ENCODE measurements at places on chromosomes 2 and 18.

DNA sequence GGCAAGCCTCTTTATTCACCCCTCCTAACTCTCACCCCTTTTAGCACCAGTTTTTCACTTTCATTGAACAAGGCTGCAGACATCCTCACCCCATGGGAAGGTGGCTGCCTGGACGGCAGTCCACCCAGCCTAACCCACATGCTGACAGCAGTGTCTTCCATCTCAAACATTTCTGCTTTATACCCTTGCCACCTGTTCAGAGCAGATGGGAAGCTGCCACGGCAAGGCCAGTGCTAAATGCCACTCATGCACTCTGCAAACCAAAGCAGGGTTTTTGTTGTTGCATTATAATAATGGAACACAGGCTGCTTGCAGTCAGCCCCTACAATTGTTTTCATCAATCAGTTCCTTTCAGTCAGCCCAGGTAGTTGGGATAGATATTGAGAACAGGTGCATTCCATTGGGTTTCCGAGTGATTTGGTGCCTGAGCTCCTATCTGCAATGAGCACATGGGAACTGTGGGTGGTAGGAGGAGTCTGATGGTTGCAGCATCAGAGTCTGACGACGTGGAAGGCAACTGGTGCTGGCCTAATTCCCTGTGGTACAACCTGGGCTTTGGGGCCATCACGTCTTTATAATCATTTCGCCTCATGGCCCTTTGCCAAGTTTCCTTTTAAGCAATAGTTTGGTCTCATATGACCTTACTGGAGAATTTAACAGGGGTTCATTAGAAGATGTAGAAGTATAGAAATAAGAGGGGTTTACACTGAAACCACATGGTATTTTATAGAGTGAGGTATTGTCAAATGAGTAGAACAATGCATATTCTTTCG lies 252.5 kb upstream of the SP5 start:
- no peak for DNase-seq

- DNase-seq, result peak; percentile 35
Observed at GRCh38 chr2:240392084-240392947, 43.1 kb upstream of the GPC1 start.

DNA sequence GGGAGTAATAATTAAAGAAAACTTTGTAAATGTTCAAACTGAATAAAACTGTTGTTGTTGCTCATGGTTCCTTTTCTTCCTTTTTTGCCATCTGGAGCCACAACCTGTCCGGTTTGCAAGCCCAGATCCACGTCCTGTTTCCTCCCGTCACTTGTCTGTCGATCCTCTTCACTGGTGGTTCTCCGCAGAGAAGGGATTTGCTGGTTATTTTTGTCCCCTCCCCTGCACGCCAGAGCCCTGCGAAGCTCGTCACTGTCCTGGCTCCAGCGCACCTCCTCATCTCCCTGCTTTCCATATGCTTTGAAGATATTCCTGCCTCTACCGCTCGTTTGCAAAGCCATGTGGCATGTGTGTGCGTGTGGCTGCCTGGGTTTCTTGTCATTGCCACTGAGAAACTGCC lies 461.4 kb downstream of the RNF144A start:
- no peak for DNase-seq

GRCh38 chr18:26667046-26667445 lies 118.7 kb upstream of the KCTD1 start:
- no peak for DNase-seq

DNA sequence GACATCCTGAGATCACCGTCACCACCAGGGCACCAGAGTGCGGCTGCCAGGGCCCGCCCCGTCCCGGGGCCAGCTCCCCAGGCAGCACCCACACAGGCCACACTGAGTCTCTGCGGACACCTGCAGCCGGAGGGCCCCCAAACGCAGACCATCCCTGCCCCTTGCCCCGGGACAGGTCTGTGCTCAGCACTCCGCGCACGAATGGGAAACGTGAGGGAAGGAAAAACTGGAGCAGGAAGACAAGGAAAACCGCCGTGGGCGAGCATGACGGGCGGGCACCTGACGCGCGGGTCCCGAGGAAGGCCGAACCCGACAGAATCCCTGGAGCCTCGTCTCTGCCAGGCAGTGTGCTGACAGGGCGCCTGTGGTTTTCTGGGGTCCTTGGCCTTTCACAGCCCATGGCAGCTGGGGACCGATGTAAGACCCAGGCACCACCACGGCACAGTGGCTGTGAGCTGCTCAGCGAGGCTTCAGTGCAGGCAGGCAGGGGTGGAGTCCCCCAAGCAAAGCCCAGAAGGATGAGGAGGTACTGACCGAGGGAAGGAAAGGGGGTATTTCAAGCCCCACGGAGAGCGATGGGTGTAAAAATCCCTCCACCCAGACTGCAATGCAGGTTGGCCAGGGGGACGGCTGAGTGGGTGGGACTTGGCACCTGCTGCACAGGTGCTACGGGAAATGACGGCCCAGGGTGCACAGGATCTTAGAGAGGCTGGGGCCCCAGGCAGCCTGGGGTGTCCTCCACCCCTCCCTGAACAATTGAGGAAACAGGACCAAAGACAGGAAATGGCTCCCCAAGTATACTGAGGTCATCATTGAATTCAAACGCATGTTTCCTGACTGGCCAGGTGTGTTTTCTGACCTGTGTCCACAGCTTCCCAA lies 59.0 kb downstream of the PXDN start:
- DNase-seq, result no peak

- DNase-seq, result no peak
Observed at GRCh38 chr2:200968735-200969134, 5.3 kb upstream of the ORC2 start.

DNA sequence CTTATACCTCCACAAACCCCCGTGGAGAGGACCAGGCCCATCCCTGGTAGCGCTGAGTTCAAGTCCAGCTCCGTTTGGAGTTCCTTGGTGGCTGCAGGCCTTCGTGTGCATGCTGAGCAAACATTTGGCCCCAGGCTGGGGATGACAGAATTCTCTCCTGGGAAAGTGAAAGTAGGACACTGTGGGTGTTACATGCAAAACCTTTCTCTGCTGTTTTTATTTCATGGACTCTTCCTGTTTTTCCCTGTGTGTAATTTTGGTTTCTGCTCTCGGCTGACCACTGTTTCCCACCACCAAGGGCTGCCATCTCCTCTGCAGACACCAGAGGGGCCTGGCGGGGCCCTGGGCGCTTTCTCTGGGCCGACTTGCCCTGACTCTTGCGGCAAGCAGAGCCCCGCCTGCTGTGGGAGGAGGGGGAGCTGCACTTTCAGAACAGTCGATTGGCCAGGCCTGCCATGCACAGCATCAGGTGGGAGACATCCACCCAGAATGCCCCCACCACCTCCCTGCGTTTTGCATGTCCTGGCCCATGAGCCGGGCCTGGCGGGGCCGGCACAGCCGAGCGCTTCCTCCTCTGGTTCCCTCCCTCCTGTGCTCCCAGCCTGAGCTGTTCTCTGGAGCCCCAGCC lies 102.4 kb downstream of the CABLES1 start:
- peak; percentile 86 for DNase-seq

- no peak for DNase-seq
Observed at GRCh38 chr2:99695130-99695943, 205.5 kb upstream of the REV1 start.

- no peak for DNase-seq
Observed at GRCh38 chr2:30939364-30939763, 132.1 kb upstream of the CAPN13 start.

DNA sequence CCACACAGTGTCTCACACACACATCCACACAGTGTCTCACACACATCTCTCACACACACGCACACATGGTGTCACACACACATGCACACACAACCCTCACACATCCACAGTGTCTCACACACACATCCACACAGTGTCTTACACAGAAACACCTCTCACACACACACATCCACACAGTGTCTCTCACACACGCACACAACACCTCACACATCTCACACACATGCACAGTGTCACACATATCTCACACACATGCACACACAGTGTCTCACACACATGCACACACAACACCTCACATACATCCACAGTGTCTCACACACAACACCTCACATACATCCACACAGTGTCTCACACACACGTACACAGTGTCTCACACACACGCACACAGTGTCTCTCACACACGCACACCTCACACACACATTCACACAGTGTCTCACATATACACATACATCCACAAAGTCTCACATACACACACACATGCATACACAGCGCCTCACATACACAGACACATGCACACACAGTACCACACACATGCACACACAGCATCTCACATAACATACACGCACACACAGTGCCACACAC lies 473.9 kb upstream of the HS6ST1 start:
- peak; percentile 11 for DNase-seq

DNA sequence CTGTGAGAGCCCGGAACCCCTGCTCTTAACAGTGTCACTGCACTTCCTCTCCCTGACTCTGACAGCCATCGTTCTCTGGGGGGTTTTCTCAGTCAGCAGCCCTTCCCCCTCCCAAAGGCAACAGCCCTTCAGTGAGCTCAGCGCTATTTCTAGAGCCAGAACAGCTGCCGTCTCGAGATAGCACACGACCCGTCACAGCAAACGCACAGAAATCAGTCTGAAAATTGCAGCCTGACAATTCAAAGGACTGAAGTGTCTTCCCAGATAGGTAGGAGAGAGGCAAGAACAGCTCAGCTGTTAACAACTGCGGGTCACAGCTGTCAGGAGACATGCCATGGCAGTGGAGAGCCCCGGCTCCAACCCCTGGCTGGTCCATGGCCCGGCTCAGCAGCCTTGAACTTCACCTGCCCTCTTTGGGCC lies 45.4 kb downstream of the ST8SIA5 start:
- no peak for DNase-seq

- DNase-seq, result peak; percentile 65
Observed at GRCh38 chr18:51039138-51040112, 9.4 kb downstream of the SMAD4 start.

GRCh38 chr2:238696331-238696730 lies 151.6 kb upstream of the TWIST2 start:
- no peak for DNase-seq

GRCh38 chr18:75341267-75341666 lies 86.2 kb downstream of the SMIM21 start:
- no peak for DNase-seq

DNA sequence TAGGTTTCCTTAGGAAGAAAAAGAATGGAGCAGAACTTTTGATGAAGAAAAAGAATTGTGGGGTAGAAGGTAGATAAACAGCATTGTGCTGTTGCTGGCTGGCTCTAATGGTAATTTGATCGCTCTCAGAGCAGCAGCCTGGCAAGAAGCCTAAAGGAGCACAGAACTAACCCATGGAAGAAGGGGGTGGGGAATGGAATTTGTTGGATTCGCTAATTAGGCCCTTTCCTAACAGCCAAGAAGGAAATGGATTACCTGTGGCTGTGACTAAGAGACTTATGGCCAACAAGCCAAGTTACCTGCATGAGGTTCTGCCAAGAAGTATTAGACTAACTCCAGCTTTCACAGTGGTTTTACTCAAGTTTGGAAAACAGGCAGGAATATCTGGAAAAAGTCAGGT lies 210.6 kb downstream of the IKZF2 start:
- DNase-seq, result peak; percentile 70

DNA sequence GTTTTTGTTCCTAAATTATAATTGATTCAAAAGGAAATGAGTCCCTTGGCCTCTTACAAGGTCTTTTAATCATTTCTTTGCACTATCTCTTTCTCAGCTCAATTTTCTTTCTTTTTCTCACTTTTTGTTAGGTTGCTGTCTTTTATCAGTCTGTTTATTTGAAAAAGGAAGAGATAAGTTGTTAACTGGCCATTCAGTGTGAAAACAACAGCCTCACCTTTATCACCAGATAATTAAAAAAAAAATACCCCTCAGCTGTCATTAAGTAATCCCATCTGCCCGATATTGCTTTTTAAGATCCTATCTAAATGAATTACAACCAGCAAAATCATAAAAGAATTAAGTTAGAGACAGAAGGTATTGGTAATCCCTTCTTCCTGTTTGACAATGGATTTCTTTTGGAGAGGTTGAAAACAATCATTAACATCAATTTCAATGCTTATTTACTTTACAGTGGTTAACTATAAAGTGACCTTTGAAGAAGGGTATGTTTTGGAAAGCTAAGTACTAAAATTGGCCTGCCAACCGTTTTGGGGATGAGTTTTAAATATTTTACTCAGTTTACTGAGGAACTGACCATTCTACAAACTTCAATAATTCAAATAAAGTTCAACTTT lies 104.9 kb downstream of the TGIF1 start:
- DNase-seq, result no peak

- DNase-seq, result no peak
Observed at GRCh38 chr2:219126555-219126954, 34.1 kb downstream of the NHEJ1 start.

DNA sequence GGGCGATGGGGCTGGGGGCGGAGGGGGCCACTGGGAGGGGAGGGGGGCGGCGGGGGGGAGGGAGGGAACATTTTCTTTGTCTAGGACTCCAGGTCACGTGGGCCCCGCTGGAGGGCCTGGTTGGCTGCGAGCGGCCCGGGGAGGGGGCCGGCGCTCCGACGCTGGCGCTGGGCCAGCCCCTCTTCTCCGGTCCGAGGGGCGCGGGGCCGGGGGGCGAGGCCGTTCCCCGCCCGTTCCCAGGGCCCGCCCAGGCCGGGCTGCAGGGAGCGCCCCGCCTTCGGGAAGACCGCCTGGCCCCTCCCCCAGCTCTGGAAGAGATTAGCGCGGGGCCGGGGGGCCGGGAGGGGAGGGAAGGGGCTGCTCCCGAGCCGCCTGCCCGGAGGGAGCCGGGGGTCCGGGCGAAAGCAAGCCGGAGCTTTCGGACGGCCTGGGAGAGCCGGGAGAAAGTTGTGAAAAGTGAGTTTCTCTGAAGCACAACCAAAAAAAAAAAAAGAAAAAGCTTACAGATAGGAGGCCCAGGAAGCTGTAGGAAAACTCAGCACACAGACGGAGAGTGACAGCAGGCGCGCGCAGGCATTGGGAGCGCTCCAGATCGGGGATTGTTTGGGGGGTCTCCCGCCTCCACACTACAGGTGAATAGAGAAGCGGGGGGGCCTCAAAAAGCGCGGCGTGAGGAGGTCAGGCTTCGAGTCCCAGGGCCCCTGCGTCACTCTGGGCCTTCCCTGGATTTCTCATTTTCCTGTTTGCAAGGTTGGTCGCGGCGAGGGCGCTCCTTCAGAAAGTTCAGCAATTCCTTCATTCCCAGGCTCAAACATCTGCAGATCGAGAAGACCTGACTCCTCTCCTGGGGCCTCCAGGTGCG lies 84.1 kb upstream of the POMC start:
- peak; percentile 95 for DNase-seq

GRCh38 chr2:196278491-196278911 lies 107.1 kb upstream of the STK17B start:
- DNase-seq, result no peak

- DNase-seq, result no peak
Observed at GRCh38 chr2:132896073-132896472, 226.1 kb upstream of the LYPD1 start.

GRCh38 chr18:54812885-54813284 lies 15.4 kb upstream of the RAB27B start:
- DNase-seq, result no peak

GRCh38 chr2:46569766-46570165 lies 90.4 kb downstream of the TMEM247 start:
- DNase-seq, result no peak
